ENCODE measurements at places on chromosomes 13 and 19. TPM values are rescaled to one million over a fixed set of nuclear protein-coding genes. Genes with fewer than 3 reads are reported as not detected.
A peak's percentile ranks its signal among the peaks of the same experiment; 100 is the strongest.

DNA sequence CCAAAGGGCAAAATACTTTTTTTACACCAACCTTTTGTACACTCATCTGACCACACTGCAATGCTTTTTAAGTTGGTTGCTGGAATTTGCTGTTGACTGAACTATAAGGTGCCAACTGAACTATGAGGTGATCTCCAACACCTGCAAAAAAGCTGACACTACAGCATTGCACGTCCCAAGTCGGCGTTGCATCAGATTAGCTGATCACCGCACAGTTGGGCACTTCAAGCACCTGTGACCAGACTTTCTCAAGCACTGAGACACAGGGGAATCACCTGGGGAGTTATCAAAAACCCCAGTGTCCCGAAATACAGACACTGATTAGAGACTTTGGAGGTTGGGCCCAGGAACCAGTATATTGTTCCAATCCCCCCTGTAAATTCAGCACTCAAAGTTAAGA, 1.1 kb downstream of the NLRP11 start:
- no peak for DNase-seq
- H3K4me1 ChIP-seq: no peaks in the 10 kb centered on the region
- H3K36me3 ChIP-seq: peaks cover 4% of the 10 kb centered on the region
- no peak overlapping the region for H3K4me3 ChIP-seq
- no peaks in the 10 kb centered on the region for H3K27me3 ChIP-seq
- H3K27ac ChIP-seq: no peak overlapping the region

DNA sequence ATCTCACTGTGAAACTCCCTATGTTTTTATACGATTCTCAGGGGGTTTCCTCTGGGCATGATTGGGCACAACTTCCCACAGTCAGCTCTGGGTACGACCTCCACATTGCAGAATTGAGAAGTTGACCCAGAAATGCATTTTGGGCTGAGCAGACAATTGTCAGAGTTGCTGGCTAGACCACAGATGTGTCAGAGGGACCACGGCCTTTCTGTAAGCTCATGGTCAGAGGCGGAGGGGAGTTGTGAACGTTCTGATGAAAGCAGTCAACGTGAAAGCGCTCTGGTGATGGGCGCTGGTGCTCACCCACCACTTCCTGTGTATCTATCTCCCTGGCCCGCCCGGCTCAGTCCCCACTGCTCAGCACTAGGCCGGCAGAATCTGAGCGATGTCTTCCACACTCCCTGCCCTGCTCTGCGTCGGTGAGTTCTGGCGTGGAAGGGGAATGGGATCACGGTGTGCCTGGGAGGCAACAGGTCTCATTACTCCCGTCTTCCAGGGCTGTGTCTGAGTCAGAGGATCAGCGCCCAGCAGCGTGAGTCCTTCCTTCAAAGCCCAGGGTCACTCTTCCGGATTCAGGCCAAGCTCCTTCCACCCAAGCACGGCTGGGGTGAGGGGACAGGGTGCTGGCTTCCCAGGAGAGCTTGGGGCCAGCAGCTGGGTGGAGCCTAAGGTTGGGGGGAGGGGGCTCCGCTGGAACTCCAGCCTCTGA, at the start of gene NCR1:
NCR1 (plus strand) TSS at position 346 of the 709 bp plus-strand sequence; CDS start at position 386, 40 bp downstream.
- no peaks in the 10 kb centered on the region for H3K36me3 ChIP-seq
- peaks cover 18% of the 10 kb centered on the region for H3K4me1 ChIP-seq
- H3K27me3 ChIP-seq: no peaks in the 10 kb centered on the region
- no peak within 1 kb of the TSS for H3K4me3 ChIP-seq

DNA sequence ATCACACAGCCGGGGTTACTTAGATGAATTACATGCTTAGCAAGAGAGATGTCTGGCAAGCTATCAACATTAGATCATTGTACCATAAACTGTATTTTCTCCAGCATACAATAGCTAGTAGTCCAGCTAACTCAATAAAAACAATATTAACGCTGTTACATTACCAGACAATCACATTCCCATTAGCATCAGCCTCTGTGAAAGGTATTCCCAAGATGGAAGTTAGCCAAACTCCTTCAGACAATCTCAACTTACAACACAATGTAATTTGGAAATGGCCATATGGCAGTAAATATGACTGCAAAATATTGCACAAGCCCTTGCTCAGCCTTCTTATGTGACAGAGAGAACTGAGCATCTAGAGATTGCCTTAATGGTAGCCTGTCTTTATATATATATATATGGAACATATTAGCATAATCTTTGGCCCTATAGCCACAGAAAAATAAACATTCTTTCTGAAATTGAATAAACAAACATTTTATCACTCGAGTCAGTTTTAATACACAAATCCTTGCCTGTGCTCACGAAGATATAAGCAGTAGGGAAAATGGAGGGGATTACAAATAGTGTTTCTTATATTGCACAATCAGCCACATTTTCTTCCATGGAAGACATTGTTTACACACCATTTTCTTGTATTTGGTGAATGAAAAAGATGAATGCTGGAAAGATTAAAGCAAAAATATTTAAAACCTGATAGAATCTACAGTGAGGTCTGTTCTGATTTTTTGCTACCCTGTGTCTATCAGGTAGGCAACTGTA, 1060.5 kb downstream of the DIAPH3 start:
- DNase-seq: no peak
- H3K27me3 ChIP-seq: no peaks in the 10 kb centered on the region
- H3K36me3 ChIP-seq: no peaks in the 10 kb centered on the region
- H3K4me3 ChIP-seq: no peak overlapping the region
- no peak overlapping the region for H3K27ac ChIP-seq
- no peaks in the 10 kb centered on the region for H3K4me1 ChIP-seq

GRCh38 chr13:43482026-43482425, 304.7 kb downstream of the ENOX1 start:
- no peaks in the 10 kb centered on the region for H3K36me3 ChIP-seq
- H3K27ac ChIP-seq: no peak overlapping the region
- no peaks in the 10 kb centered on the region for H3K27me3 ChIP-seq
- H3K4me1 ChIP-seq: no peaks in the 10 kb centered on the region

GRCh38 chr13:94217370-94217769, 262.1 kb downstream of the DCT start:
- H3K27me3 ChIP-seq: no peaks in the 10 kb centered on the region
- peaks cover 23% of the 10 kb centered on the region for H3K4me1 ChIP-seq
- no peak for DNase-seq

DNA sequence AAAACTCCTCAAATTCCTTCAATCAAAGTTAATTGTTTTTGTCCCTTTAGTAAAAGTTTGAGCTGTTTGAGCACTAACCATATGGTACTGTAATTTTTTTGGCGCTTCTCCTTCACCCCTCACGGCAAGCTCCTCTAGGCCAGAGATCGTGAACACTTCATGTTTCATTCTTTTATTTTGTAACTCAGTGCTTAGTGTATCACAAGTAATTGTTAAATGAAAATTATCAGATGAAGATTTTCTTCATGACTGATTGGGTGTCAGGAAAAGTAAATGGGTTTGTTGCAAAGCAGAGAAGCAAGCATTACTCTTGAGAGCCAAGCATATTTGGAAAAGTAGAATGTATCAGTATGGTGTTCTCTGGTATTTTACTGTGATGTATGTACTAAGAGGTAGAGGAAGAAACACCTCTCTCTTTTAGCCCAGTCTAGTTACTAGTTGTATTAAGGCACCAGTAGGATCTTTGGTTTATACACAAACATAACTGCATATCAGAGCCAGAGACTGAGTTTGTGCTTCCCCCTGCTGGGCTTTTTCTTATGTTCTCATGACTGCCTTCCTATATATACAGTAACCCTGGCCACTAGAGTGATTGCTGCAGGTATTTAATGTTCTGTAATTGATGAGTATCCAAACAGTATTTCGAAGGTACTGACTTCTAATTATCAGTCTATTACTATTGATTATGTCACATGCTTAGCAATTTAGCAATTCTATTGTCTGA, 202.3 kb upstream of the KLHL1 start:
- H3K27ac ChIP-seq: no peak overlapping the region
- H3K36me3 ChIP-seq: no peaks in the 10 kb centered on the region
- no peaks in the 10 kb centered on the region for H3K27me3 ChIP-seq
- H3K4me1 ChIP-seq: no peaks in the 10 kb centered on the region

- peak; percentile 44 for DNase-seq
- peak overlapping the region; percentile 97 for H3K27ac ChIP-seq
- H3K4me1 ChIP-seq: peaks cover 26% of the 10 kb centered on the region
- no peaks in the 10 kb centered on the region for H3K27me3 ChIP-seq
These were observed 754 bp upstream of the SIX5 start for GRCh38 chr19:45769821-45770191.

GRCh38 chr19:47315125-47315821, 5.6 kb downstream of the C5AR1 start:
- H3K36me3 ChIP-seq: no peaks in the 10 kb centered on the region
- H3K27me3 ChIP-seq: no peaks in the 10 kb centered on the region
- no peak overlapping the region for H3K4me3 ChIP-seq
- no peaks in the 10 kb centered on the region for H3K4me1 ChIP-seq
- peak; percentile 46 for DNase-seq

GRCh38 chr19:29812080-29812880, 489 bp downstream of the CCNE1 start:
- DNase-seq: peak; percentile 35
- 0 out of 2 replicates have a peak, but pooled peaks cover 5% of the 10 kb centered on the region for H3K36me3 ChIP-seq
- peak overlapping the region; percentile 67 for H3K4me3 ChIP-seq
- H3K27me3 ChIP-seq: no peaks in the 10 kb centered on the region
- no peak overlapping the region for H3K27ac ChIP-seq
- H3K4me1 ChIP-seq: no peaks in the 10 kb centered on the region

GRCh38 chr19:27676334-27676733, 1536.6 kb downstream of the UQCRFS1 start:
- no peak overlapping the region for H3K27ac ChIP-seq
- no peak overlapping the region for H3K4me3 ChIP-seq
- no peaks in the 10 kb centered on the region for H3K27me3 ChIP-seq
- DNase-seq: no peak
- H3K4me1 ChIP-seq: no peaks in the 10 kb centered on the region

DNA sequence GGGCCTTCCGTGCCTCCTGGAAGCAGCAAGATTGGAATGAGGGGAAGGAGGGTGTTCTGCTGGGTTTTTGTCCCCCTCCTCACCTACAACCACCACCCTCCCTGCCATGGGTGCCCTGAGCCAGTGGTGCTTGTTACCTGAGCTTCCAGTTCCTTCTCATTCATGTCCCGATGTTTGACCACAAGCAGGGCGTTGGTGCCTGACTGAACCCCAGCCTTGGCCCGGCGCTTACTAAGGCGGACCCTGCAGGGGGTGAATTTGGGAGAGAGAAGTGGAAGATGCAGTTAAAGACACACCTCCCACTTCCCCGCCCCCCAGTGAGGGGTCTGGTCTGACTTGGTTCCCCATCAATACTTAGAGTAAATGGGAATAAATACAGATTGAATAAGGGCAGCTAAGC, 4.3 kb downstream of the PAF1 start:
- H3K4me1 ChIP-seq: peaks cover 12% of the 10 kb centered on the region
- peak overlapping the region; percentile 76 for H3K27ac ChIP-seq
- peaks cover 5% of the 10 kb centered on the region for H3K36me3 ChIP-seq
- no peaks in the 10 kb centered on the region for H3K27me3 ChIP-seq
- DNase-seq: no peak

DNA sequence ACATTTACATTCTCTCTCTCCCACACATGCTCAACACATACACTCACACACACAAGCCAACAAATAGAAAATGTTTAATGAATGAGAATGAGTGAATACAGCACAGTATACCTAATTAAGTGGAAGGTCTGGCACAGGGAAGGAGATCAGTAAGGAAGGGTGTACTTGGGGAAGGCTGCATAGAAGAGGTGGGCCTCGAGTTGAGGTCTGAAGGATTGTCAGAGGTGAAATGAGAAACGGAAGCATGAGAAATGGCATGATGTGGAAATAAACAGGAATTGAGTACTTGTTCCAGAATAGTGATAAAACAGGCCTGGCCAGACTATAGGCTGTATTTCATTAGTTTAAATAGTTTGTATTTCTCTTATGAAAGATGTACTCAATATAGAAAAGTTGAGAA, 136.2 kb downstream of the FLT1 start:
- no peaks in the 10 kb centered on the region for H3K27me3 ChIP-seq
- H3K4me3 ChIP-seq: no peak overlapping the region
- H3K36me3 ChIP-seq: no peaks in the 10 kb centered on the region
- H3K4me1 ChIP-seq: peaks cover 31% of the 10 kb centered on the region

DNA sequence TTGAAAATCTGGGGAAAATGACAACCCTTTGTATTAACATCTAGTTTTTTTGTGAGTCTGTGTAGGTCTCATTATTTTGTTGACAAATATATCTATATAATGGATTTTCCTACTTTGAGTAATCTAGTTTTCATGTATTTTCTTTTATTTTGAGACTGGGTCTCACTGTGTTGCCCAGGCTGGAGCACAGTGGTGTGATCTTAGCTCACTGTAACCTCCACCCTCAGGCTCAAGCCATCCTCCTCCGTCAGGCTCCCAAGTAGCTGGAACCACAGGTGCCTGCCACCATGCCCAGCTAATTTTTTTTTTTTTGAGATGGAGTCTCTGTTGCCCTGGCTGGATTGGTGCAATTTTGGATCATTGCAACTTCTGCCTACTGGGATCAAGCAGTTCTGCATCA, 9.2 kb downstream of the ZNF525 start:
- H3K36me3 ChIP-seq: peaks cover 38% of the 10 kb centered on the region
- no peak for DNase-seq
- peak overlapping the region; percentile 90 for H3K27ac ChIP-seq

GRCh38 chr13:25493931-25494640, 122.3 kb downstream of the ATP8A2 start:
- H3K27me3 ChIP-seq: no peaks in the 10 kb centered on the region
- H3K27ac ChIP-seq: no peak overlapping the region
- no peaks in the 10 kb centered on the region for H3K36me3 ChIP-seq
- H3K4me1 ChIP-seq: no peaks in the 10 kb centered on the region
- peak; percentile 48 for DNase-seq
- no peak overlapping the region for H3K4me3 ChIP-seq

DNA sequence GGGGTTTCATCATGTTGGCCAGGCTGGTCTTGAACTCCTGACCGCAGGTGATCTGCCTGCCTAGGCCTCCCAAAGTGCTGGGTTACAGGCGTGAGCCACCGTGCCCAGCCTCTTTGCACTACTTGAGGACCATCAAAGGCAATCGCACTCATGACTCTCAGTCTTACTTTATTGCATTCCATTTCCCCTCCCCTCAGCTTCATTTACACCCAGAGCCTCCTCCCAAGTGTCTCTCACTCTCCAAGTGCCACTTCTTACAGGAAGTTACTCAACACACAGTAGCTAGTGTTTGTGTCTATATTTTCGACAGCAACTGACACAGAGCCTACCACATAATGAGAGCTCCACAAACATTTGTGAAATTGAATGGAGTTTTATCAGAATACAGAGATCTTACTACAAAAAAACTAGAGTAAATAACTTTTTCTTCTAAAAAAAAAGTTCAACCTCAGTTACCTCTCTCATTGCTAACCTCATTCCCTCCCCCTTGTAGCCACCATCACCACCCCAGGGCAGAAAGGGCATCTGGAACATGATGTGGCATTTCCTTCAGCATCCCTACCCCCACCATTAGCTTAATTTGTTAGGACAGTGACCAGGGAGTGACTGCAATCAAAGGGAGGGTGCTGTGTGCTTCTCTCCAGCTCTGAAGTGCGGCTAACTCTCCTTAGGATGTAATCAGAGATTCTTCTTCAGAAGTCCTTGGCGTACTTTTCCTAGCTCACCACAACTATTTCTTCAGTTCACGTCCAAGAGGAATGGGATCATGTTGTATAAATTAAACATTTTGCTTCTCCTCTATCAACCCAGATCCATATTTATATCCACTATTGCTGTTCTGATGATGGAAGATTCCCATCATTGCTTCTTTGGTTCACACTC, 17.0 kb upstream of the RUBCNL start:
- no peaks in the 10 kb centered on the region for H3K27me3 ChIP-seq
- H3K4me1 ChIP-seq: no peaks in the 10 kb centered on the region
- H3K27ac ChIP-seq: no peak overlapping the region
- H3K4me3 ChIP-seq: no peak overlapping the region

MUC16 gene
- total RNA-seq: 0.42 TPM

LRRC63 gene
- not detected for total RNA-seq

C19orf73 gene
- 8.1 TPM for total RNA-seq

B3GNT8 gene
- total RNA-seq: 0.70 TPM

MBD3L3 gene
- not detected for total RNA-seq

GRK1 gene
- 0.27 TPM for total RNA-seq

NPHS1 gene
- total RNA-seq: 1.0 TPM

JSRP1 gene
- 2.4 TPM for total RNA-seq

RXFP2 gene
- total RNA-seq: not detected
